ENCODE measurements at places on chromosomes 2 and 18.

GRCh38 chr2:127053731-127054603, 53.0 kb downstream of the BIN1 start:
- DNase-seq, result no peak

GRCh38 chr2:9187620-9188214, 18.9 kb upstream of the ASAP2 start:
- DNase-seq, result no peak

DNA sequence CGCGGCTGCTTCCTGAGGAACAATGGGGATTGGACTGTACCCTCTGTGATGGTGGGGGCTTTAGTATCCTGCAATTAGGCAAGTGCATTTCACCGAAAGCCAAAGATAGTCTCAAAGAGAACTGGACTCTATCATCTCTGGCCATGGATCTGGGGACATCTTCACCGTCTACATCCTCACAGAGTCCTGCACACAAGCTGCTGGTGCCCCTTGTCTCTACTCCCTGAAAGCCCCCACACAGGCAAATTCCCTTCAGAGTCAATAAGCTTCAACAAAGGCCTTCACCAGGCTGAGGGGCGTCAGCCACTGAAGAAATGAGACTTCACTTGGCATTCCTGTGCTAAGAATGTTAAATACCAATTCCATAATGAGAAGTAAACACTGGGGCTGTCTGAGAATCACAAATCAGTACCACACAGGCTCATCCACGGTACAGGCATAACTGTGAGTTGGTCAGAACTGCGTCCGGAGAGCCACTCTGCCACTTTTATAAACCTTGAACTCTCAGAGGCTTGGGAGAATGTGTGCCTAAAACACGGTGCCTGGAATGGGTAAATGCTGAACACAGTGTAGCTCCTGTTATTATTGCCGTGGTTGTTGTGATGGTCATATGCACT, 432.7 kb downstream of the ZNF521 start:
- DNase-seq, result no peak

DNA sequence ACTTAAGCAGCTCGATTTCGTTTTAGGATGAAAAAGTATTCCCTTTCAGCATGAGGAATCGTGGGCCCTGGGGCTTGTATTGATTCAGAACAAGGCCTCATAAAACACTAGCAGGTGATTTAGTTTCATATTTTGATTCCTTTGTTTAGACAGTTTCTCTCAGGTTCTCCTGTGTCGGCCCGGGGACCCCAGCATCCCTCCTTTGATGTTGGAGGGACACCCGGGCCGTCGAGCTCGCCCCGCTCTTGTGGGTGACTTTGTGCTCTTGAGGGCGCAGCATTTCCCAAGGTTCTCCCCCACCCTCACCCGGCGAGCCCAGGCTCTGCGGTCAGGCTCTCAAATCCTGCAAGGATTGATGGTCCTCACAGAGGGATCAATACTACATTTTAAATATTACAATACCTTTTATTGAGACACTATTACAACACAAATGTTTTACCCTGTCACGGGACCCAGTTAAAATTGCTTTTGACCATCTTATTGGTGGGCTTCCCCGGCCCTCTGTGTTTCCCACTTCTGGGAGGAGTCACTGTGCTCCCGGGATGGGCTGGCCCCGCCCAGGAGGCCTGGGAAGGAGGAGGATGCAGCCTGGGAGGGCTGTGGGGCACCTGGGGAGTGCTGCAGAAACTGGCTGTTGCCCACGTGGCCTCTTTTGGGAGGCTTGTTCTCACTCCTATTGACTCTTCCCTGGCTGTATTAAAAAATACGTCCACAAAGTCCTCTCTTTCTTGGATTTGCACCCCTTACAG, 222.6 kb downstream of the INSIG2 start:
- no peak for DNase-seq

GRCh38 chr2:95039363-95039762, 13.9 kb downstream of the MAL start:
- no peak for DNase-seq

DNA sequence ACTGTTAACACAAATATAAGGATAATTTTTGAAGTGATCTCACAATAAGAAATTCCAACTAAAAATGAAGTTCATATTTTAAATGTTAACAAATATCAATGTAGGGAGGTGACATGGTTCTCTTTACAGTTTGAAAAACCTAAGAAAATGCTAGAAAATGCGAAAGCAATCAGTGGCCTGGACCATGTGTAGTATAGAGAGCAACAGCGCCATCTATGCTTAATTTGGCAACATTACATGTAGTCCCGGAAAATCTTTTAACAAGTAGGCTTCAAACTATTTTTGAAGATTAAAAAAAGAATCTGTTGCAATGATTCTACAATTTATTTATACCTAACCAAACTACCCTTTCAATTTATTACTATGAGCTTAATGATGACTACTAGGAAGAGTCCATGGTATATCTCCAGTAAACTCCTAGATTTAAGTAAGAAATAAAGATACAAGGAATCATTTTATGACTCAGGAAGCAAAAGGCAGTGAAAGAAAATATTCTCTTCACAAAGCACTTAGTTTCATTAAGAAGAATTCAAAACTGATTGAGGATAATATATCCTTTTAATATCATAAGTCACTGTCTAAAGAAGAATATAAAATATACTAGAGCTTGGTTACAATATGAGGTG, 33.3 kb downstream of the NDUFA10 start:
- peak; percentile 45 for DNase-seq

DNA sequence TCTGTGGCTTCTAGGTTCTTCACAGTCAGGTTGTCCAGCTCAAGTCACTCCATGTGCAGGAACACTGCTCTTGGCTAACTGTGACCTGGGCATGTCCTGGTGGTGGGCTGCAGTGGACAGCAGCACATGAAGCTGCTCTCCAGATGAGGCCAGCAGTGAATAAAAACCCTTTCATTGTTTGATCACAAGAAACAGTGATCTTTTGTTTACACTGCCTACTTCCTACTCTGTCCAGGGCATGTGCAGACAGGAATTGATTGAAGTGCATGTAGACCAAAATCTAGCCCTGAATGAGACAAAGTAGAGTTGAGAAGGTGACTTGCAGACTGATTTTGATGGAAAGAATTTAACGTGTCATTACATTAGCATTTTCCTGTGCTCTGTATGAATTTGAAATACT, 34.9 kb downstream of the BCL2L11 start:
- DNase-seq, result no peak

GRCh38 chr2:192885569-192886160, 690.9 kb upstream of the TMEFF2 start:
- no peak for DNase-seq

DNA sequence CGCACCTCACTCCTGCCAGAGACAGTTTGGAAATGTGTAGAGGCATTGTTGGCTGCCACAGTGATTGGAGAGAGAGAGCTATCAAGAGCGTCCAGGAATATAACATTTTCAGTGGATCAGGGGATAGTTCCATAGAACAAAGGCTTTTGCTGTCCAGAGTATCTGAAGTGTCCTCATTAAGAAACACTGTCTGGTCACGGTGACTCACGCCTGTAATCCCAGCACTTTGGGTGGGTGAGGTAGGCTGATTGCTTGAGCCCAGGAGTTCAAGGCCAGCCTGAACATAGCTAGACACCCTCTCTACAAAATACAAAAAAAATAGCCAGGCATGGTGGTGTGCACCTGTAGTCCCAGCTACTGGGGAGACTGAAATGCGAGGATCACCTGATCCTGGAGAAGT, 231.1 kb downstream of the MBD5 start:
- DNase-seq, result no peak

DNA sequence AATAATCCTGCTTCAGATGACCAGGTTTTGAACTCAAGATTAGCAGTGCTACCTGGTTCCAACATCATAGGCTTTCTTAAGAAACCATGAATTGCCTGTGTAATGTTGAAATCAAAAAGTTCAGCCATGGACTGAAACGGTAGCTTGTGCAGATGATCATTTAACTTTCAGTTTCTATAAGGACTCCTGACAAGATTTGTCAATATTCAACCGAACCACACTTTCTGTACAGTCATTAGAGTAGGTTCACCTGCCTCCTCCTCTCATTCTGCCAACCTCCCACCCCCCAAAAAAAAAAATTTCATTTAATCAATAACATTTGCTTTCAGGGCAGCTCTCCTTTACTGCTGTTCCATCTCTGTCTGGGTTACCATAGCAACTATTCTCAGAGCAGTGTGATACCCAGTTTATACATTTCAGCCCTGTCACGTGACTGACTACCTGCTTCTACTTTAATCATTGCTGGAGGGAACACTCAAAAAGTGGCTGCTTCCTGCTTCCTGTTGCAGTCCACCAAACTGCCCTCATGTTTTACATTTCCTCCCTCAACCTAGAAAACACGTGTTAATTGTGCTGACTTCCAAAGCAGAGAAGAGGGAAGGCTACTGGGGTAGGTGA, 275.5 kb downstream of the SS18 start:
- no peak for DNase-seq

DNA sequence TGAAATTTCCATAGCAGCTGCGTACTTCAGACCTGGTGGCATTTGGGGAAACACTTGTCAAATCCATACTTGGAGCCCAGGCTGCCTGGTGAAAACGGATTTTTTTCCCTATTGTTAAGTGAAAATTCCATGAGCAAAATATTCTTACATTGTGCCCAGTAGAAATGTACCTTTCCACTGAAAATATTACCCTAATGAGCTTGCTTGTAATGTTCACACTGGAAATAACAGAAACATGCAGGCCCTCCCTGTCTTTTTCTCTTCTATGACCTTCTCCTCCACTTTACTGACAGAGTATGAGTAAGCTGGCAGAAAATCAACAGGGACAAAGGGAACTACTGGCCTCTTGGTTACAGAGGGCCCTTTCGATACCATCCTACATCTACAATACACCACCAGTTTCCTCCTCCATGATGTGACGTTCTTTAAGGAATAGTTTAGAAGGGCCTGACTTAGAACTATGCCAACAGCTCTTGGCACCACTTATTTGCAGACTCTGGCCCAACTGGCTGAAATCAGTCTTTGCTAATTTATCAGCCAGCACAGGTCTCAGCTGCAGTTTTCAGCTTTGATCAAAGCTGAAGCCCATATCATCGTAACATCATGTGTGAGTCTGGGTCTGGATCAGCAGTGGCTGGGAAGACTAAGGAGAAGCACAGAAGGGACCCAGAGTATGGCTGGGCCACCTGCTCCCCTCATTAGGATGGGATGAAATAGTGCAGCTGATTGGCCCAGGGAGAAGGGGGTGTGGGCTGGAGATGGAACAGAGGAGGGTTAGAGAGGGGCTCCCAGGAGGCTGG, 272.2 kb upstream of the ID2 start:
- DNase-seq, result no peak

DNA sequence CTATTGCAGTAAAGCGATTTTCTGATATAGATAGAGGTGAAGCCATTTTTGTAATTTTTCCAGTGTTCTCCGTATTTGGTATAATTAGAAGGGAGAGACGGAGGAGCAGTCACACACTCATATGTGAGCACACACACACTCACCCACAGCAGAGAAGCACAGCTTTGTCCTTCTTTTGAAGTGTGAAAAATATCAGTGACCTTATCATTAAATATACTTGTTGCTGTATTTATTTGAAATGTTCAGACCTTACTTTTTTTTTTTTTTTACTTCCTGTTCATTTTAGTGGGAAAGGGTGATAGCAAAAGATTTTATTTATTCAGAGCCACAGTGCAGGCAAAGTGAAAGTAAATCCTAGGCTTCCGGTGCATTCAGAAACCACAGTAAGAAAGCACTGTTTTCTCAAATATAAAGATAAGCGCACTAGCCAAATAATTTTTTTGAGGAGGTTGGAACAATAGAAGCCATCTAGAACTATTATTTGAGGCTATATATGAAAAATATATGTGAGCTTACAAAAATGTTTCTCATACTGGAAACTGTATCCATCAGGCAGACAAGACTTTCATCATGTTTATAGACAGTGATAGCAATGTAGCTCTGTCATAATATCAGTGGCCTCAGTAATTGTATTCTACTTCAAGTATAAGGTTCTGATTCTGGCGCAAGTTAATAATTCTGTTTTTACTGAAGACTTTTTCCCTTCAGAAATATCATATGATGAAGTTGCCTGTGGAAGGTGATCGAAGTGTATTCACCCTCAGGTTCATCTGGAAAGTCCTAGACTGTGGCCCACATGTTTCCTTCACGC, 37.2 kb downstream of the TSHZ1 start:
- DNase-seq, result no peak

DNA sequence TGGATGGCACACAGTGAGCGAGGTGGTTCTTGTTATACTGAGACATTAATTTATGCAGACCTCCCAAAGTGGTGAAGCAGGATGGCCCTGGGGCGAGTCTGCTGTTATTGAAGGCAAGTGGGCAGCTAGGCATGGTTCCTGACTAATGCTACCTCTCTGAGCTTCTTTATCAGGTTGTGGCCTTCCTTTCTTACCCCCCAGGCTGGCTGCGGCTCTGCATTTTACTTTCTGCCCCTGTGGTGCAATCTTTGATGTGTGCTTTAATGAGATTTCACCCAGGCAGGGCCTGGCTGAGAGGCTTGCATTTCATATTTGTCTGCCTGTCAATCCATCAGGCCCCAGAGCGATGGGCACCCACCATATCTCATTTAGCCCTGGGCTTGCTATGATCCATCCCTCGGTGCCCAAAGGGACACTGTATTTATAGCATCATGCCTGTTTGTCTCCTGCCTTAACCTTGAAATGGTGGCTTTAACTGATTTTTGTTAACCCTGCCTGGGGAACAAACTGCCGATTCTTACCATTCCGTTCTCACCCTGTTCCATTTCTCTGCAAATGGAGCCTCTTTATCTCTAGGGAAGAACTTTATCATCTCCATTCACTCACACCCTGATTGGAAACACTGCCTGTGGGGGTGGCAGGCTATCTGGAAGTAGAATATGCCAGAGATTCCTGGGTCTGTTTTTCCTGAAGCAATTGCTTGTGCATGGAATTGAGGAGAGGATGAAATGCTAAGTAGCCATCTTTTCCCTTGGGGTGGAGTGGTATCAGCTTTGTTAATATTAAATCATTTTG, 316.2 kb upstream of the THSD7B start:
- DNase-seq, result no peak

DNA sequence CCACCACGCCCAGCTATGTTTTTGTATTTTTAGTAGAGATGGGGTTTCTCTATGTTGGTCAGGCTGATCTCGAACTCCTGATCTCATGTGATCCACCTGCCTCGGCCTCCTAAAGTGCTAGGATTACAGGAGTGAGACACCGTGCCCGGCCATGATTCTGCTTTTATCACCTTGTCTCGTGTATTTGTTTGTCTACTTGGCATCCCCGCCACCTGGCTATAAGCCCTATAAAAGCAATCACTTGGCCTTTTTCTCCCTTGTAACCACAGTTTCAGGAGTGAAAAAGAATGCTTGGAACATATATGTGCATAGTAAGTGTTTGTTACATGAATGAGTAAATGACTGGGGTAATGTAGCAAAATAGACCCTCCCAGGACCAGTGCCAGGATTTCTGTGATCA, 77.5 kb upstream of the PAPOLG start:
- DNase-seq, result no peak

All from HTR-8/SVneo (cell line).